ENCODE measurements at places on chromosomes 13 and 19.

DNA sequence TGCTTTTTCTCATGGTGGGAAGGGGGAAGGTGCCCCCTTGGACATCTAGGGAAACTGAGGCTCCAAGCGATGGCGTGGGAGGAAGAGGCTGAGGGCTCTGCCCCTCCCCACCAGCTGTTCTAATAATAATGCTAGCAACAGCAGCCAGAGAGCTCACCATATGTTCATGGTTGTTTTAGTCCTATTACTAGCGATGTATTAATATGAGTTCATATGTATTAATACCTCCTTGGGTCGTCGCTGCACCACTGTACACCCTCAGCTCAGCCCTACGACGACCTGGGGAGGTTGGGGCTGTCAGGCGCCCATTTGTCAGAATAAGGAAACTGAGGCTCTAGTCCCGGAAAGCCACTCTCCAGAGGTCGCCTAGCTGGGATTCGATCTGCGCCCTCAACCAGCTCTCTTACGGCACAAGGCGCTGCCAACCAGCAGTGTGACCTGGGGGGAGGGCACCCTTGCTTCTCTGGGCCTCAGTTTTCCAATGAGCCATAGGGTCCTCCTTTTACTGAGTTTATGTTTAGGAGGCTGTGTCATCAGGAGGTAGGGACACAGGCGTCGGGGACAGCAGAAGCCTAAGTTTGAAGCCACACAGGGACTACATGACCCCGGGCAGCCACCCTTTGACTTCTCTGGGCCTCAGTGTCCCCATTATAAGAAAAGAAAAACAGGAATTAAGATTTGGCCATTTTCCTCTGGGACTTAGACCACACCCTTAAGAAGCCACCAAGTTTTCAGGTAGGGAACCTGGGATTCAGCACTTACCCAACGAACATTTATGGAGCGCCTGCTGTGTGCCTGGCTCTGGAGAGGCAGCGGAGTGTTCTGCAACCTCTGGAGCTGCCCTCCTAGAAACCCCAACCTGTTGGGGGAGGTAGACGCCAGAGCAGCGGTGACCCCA, 664 bp downstream of the MAST3 start:
- no peak for DNase-seq

DNA sequence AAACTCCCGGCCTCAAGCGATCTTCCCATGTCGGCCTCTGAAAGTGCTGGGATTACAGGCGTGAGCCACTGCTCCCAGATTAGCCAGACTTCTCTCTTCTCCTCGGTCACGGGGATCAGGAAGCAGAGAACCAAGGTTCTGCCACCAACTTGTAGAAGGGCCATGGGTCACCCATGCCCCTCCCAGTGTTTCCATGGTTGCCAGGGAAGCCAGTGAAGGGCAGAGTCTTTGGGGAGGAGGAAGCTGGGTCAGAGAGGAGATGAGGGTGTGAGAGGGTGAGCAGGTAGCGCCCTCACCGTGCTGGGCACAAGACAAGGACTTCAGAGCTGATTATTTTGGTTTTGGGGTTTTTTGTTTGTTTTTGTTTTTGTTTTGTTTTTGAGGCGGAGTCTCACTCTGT, 77.1 kb downstream of the GNG7 start:
- DNase-seq, result no peak

DNA sequence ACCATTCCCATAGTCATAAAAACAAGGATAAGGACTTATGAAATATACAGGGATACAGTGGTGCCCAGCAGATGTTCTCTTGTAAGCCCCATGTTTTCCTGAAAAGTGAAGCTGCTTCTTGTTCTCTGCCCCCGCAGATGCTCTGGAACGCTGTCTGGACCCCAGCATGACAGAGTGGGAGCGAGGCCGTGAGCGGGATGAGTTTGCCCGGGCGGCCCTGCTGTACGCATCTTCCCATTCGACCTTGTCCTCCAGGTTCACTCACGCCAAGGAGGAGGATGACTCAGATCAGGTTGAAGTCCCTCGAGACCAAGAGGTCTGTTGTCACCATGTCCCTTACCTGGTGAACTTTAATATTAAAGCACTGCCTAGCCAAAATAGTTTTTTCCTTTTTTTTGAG, 20.3 kb upstream of the WDR88 start:
- DNase-seq, result no peak

- DNase-seq, result no peak
Observed at GRCh38 chr19:37953171-37953917, 46.3 kb downstream of the SIPA1L3 start.

- no peak for DNase-seq
Observed at GRCh38 chr13:111893071-111893606, 173.8 kb upstream of the SOX1 start.

DNA sequence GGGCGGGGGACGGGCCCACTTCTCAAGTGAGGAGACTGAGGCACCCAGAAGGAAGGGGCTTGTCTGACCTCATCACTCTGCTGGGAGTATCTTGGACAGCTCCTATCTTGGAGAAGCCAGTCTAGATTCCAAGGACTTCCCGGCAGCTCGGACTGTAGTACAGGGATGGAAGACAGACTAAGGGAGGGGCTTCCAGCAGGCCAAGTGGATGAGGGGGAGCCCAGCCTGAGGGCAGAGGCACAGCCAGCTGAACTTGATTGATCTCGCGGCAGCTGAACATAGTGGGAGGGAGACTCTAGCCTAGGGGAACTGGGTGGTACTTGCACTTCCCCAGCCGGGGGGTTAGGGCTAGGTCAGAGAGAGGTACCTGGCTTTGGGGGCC, 711 bp downstream of the CILP2 start:
- DNase-seq, result no peak

GRCh38 chr19:50906217-50906616, 5.0 kb downstream of the KLK4 start:
- DNase-seq, result no peak

DNA sequence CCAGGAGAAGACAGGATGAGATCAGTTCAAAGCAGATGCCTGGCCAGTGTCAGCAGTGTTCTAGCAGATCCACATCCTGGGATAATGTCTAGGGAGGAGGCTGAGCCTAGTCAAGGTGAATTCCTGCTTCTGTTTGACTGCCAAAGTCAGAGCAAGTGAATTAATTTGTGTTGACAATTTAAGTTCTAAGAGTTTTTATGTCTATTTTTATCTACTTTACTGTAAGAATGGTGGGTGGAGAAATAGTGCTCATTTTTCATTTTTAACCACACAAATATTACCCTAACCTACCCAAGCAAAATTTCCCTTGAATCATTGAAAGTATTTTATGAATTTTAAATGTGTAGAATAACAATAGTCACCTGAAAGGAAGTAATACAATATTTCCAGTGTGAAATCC, 207.6 kb upstream of the SLC10A2 start:
- DNase-seq, result no peak

- no peak for DNase-seq
Observed at GRCh38 chr19:581399-582111, 8.1 kb upstream of the HCN2 start.

- DNase-seq, result peak; percentile 66
Observed at GRCh38 chr19:56538761-56539263, at the start of gene ZFP28. ZFP28 (plus strand) TSS chr19:56538948; CDS start chr19:56539019, 71 bp downstream.

- DNase-seq, result no peak
Observed at GRCh38 chr19:30431591-30431990, 59.4 kb downstream of the ZNF536 start.

GRCh38 chr13:47588676-47589075, 412.4 kb downstream of the SUCLA2 start:
- no peak for DNase-seq

GRCh38 chr13:43306372-43306771, 283.0 kb downstream of the DNAJC15 start:
- DNase-seq, result no peak

DNA sequence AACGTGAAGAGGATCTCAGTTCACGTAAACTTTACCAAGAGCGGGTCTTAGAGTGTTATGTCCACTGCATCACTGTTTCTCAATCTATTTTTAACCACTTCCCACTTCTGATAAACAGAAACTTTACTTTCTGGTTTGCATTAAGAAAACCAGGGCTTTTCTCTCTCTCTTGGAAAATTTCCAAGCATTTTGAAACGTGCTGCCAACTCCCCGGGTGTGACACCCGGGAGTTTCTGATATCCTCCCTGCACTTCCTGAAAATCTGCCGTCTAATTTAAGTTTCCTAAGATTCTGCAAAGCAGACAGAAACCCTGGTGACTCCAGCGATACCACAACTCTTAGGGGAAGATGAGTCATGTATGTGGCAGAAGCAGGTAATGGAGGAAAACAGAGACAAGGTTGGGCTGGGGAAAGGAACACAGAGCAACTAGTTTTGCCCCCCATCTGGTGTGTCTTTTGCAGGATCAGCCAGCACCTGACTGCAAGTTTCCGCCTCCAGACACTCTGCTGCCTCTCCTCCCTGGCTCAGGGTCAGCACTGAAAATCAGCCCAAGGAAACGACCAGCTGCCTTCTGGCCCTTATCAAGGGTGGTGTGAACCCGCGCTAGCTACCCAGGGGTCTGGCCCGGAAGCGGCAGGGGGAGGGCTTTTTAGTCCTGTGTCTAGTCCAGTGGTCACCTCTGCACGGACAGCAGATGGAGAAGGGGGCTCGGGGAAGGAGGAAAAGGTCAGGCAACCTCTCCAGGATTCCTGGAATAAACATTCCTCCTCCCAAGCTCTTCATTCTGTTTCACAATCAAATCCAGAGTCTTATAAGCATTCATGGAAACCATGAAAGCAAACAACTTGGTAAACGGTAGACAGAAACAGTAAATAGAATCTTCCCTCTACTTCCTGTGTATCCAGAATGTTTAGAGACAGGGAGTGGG, 11.3 kb upstream of the FFAR2 start:
- no peak for DNase-seq

- DNase-seq, result no peak
Observed at GRCh38 chr19:46608581-46609345, 7.6 kb downstream of the CALM3 start.

DNA sequence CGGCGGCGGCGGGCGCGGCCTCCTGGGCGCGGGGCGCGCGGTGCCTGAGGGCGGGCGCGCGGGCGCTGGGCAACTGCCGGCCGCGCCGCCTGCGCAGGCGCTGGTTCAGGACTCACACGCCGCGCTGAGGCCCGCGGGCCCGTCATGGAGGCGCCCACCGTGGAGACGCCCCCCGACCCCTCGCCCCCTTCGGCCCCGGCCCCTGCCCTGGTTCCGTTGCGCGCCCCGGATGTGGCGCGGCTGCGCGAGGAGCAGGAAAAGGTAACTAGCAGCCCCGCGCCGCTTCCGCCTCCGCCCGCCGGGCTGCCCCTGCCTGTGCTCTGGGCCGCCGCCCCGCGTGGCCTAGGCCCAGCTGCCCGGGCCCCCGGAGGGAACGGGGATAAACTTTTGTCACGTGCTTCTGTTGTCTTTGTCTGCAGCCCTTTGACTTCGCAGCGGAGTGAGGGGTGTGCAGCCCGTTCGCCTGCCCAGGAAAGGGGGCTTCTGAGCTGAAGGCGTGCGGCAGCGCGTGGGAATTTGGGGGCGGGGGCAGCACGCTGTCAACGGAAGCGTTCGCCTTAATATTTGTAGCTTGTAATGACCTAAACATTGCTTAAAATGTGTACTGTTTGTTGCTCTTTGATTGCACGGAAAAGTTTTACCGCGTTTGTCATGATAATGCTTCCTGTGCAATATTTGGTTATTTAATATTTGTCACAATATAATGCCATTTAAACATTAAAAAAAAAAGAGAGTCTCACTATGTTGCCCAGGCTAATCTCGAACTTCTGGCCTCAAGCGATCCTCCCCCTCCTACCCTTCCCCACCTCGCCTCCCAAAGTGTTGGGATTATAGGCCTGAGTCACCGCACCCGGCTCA, 594 bp downstream of the URI1 start:
- DNase-seq, result no peak

DNA sequence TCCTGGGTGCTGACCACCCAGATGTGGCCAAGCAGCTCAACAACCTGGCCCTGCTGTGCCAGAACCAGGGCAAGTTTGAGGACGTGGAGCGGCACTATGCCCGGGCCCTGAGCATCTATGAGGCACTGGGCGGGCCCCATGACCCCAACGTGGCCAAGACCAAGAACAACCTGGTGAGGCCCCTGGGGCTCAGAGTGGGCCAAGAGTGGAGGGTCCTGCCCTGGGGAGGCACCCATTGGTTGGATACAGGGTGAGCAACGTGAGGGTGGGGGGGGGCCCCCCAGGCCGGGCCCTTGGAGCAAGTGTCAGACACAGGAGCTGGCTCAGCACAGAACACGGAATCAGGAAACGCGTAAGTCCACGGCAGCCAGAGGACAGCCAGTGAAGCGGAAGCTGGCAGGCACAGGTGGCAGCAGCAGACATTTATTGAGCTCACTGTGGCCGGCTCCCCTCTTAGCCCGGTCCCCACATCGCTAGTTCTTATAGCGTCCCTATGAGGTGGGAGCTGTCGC, 8.9 kb downstream of the KLC3 start:
- no peak for DNase-seq

DNA sequence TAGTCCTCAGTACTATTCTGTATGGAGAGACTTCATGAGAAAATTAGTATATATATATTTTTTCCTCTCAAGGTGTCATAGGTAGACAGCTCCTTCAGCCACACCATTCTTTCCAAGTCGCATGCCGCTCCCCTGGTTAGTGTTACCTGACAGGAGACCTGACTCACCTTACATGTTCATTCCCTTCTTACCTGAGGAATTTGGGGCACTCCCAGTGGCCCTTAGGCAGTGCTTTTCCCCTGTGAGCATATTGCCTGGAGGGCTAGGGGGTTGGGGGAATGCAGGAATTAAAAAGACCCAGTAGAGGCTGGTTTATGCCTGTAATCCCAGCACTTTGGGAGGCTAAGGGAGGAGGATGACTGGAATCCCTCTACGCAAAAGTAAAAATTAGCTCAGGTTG, 9.0 kb upstream of the ACTN4 start:
- DNase-seq, result no peak

DNA sequence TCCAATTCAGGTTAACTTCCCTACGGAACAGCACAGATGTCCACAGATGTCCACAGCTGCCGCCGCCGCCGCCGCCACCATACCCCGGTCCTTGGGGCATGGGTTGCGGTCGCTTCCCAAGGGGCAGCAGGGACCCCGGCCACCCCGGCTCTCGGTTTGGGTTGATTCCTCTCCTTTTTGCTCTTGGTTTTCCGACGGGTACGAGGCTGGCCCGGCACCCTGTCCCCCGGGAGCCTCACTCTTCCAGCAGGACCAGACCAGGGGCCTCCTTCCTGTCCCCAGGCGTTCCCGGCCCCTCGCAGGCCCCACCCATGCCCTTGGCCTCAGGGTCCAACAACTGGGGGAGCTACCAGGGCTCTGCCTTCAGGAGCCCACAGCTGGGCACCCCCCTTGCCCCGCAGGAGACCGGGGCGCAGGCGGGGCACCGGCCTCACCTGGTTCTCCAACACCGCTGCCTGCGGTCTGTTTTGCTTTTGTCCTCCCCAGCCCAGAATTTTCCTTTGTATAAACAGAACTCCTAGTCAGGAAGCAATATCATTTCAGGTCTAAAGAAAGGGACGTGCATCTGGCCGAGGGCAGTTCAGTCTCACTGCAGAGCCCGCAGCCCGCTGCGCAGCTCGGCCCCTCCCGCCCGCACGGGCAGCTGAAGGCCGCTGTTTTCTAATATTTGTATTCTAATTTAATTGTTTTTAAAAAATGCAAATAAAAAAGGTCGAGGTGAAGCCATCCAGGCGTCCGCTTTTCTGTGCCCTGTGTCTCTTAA, 27.9 kb downstream of the ZBTB7A start:
- DNase-seq, result no peak

DNA sequence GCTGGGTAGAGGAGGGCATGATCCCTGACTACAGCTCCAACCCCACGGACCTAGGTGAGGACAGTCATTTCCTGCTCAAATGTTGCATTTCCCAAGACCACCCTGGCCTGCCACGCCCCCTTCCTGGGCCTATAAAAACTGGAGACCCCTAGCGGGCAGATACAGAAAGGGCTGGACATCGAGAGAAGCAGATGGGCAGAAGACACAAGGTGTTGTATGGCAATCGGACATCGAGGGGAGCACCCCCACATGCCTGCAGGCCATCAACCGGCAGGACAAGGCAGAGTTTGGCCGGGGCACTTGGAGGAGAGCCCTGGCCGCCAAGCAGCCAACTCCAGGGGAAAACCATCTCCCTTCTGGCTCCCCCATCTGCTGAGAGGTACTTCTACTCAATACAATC, 746.4 kb downstream of the PCDH9 start:
- no peak for DNase-seq
